ENCODE measurements at places on chromosomes 16 and 17. TPM values are rescaled to one million over a fixed set of nuclear protein-coding genes. Genes with fewer than 3 reads are reported as not detected.

The MYH11 gene
- 19.7 TPM for total RNA-seq

The FKBP10 gene
- 33.6 TPM for total RNA-seq

The TMEM235 gene
- total RNA-seq: not detected

The MYH2 gene
- total RNA-seq: not detected

The NHLRC4 gene
- total RNA-seq: 0.52 TPM

The SPN gene
- total RNA-seq: 2.0 TPM

The SYNGR3 gene
- 0.33 TPM for total RNA-seq

The TRPV3 gene
- 0.33 TPM for total RNA-seq

The MMP15 gene
- total RNA-seq: 22.3 TPM

The SPNS2 gene
- total RNA-seq: 19.2 TPM

The PABPN1L gene
- total RNA-seq: not detected

The WNT3 gene
- total RNA-seq: 0.26 TPM

DNA sequence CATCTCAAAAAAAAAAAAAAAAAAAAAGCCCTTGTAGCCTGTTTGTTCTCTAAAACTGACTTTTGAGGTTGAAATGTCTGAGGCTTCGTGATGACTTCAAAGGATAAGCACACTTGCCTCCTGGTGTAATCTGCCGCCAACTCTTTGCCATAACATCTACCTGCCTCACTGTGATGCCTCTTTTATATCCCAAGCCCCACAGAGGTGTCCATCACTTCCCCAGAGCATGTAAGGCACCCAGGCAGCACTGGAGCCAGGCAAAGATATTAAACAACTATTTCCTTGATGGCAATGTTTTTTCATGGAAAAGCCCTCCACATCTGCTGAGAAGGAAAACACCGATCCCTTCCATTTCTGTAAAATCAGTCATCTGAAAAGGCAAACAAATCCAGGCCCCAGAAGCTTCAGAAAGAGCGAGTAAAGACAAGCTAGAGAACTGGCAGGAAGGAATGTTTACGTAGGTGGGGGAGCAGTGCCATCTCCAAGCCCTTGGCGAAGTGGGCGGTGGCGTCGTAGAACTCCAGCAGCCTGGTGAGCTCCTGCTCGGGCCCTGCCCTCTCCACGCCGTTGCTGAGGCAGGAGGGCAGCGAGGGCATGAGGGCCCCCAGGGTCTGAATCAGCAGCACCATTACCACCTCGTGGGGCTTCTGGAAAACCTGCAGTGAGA lies 28.6 kb downstream of the COG7 start:
- DNase-seq: peak; percentile 36

- no peak for DNase-seq
Observed at GRCh38 chr16:59690216-59690615, 956.1 kb upstream of the GOT2 start.

DNA sequence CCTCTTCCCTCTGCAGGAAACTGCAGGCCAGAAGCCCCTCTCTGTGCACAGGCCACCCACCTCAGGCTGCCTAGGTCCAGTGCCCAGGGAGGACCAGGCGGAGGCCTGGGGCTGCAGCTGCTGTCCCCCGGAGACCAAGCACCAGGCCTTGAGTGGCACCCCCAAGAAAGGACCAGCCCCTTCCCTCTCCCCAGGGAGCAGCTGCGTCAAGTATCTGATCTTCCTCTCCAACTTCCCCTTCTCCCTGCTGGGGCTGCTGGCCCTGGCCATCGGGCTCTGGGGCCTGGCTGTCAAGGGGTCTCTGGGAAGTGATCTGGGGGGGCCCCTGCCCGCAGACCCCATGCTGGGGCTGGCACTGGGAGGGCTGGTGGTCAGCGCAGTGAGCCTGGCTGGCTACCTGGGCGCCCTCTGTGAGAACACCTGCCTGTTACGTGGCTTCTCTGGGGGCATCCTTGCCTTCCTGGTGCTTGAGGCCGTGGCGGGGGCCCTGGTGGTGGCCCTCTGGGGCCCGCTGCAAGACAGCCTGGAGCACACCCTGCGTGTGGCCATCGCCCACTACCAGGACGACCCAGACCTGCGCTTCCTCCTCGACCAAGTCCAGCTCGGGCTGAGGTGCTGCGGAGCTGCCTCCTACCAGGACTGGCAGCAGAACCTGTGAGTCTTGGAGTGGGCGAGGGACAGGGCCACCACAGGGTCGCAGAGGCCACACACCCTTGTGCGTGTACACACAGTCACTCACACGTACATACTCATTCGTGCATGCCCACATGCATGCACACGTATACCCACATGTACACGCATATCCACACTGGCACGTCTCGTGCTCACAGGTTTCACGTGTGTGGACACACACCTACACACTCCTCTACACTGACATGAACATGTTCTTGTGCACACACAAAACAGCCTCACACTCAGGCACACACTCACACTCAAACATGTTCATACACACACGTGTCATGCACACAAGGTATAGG lies 8.3 kb downstream of the TSPAN10 start:
- no peak for DNase-seq

DNA sequence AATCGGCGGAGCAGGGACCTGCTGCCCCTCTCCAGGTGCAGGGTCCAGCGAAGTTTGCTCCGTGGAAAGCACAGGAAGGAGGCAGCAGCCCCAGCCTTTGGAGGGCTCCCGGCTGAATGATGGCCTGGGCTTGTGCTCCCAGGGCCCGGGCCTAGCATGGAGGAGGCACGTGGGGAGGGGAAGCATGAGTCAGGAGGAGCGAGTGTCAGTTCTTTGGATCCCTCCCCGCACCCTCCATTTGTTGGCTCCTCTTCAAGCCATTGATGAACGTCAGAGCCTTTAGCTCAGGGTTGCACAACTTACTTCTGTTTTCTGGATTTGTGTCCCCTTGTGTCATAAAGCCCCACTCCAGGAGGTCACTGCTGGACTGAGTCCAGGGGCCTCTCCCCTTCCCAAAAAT lies 25.8 kb downstream of the TTYH2 start:
- no peak for DNase-seq

- DNase-seq: no peak
Observed at GRCh38 chr17:71227841-71228240, 893.0 kb upstream of the SOX9 start.

GRCh38 chr17:9475101-9475658 lies 100.4 kb downstream of the STX8 start:
- DNase-seq: no peak

GRCh38 chr17:81395600-81396277 lies 482 bp downstream of the BAHCC1 start:
- no peak for DNase-seq

- DNase-seq: no peak
Observed at GRCh38 chr17:901964-902363, 77.6 kb downstream of the NXN start.

DNA sequence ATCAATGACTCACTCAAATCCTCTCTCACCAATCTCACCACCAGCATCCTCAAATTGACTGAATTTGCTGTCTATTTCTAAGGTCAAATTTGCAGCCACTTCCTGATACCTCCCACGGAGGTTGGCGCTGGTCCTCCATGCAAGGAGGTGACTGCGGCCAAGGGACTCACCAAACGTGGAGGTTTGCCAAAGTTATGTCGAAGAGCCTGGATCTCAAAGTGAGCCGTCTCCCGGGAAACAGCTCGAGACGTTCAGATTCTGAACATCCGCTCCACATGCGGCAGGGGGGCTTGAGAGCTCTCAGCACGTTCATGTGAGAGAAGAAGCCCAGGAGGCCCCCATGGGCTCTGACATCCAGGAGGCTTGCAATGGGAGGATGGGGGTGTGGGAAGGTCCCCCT lies 22.6 kb downstream of the LGALS3BP start:
- DNase-seq: peak; percentile 69

GRCh38 chr17:42543190-42544079 lies 7.4 kb downstream of the NAGLU start:
- no peak for DNase-seq

DNA sequence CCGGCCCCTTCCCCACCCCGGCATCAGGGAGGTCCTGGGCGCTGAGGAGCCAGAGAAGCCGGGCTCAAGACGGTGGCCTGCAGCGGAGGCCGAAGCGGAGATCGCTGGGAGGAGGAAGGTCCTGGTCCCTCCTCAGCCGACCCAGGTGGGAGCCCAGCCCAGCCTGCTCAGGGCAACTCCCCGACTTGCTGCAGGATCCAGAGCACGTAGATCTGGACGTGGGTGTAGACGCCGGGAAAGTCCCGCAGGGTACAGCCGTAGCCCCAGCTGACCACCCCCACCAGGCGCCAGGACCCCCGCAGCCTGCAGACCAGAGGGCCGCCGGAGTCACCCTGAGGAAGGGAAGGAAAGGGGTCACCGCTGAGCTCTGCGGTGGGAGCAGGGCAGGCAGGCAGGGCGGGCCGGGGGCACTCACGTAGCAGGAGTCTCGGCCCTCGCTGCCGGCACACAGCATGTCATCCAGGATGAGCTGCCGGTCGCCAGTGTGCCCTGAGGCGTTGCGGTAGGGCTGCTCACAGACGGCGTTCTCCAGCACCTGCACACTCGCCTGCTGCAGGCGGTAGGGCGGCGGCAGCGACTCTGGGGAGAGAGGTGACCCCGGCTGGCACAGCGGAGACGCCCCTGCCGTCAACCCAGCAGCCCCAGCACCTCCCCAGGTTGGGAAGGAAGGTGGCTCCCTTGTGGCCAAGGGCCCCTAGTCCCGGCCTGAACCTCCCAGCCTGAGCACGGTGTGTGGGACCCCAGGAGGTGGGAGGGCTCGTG lies 5.4 kb downstream of the TPSD1 start:
- DNase-seq: no peak

- peak; percentile 74 for DNase-seq
Observed at GRCh38 chr17:17533901-17534441, 37.8 kb upstream of the RASD1 start.

DNA sequence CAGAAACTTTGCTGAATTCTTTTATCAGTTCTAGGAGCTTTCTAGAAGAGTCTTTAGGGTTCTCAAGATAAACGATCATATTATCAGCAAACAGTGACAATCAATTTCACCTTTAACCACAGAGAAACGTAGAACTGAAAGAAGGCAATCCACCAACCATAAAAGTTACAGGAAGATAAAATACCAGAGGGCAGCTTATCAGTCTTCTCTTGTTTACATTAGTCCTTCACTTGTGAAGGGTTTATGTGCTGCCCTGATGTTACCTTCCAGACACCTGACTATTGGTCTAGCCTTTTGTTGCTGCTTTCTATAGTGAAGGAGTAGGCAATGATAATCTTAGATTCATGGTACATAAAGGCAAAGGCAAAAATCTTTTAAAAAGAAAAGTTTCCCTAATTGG lies 73.2 kb upstream of the EFCAB3 start:
- DNase-seq: no peak

GRCh38 chr16:29318037-29318436 lies 88.5 kb downstream of the NPIPB11 start:
- DNase-seq: no peak

DNA sequence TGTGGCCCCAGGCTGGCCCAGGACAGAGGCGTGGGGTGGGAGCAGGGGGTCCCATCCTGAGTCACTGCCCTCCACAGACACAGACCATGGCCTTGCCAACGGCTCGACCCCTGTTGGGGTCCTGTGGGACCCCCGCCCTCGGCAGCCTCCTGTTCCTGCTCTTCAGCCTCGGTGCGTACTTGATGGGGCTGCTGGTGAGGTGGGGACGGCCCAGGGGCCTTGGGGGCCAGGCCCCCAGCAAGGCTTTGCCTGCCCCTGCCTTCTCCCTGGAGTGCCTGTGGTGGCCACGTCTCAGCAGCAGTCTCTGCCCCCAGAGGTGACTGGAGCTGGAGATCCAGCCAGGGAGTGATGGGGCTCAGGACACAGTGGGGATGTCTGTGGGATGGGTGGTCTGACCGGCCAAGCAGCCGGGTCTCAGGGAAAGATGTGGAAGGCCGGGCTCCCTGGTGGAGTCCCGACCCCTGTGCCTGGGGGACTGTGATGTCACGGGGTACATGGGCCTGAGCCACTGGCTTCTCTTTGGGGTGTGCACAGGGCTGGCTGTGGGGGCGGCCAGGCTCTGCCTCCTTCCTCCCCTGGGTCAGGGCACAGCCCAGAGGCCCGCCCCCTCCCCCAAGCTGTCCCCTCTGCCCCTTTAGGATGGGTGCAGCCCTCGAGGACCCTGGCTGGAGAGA lies 2.2 kb downstream of the MSLN start:
- DNase-seq: no peak

GRCh38 chr16:56607675-56608042 lies 725 bp upstream of the MT2A start:
- no peak for DNase-seq

DNA sequence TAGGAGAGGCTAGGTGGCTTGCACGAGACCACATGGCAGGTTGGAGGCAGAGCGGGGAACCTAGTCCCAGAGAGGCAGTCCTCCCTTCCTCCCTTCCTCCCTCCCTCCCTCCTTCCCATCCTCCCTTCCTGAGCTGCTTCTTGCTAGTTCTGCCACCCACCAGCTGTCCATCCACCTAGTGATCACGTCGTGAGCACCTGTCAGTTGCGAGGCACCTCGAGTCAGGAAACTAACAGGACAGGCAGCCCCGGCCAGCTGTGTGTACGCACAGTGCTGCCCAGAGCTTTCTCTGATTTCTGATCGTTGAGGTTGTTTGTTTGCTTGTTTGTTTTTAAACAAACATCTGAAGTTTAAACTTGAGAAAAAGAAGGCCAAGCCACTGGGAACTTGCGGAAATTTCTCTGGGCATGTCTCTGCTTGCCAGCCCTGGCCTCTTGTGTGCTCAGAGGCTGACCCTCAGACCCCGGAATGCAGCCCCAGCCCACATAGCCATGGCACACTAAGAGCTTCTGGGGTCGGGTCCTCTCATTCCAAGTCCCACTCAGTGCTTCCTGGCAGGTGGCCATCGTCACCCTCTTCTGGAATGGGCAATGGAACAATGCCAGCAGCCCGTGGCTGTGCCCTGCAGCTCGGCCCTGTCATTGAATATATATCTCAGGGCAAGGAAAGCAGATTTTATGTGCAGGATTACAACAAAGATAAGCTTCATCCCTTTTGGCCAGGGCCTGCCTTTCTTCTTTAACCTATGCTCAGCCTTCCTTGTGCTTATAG lies 174.0 kb downstream of the KATNIP start:
- DNase-seq: no peak

DNA sequence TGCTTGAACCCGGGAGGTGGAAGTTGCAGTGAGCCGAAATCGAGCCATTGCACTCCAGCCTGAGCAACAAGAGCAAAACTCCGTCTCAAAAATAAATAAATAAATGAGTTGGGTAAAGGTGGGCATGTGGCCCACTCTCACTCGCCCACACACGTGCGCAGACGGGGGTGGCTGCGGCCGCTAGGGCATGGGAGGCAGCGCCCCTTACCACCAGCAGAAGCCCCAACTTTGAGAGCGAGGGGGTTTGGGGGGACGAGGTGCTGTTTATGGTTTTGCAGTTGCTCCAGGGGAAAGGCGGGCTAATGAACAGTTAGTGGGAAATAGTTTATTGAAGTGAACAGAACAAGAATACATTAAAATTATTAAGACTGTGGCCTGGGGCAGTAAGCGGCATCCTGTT lies 14.9 kb upstream of the RBFOX3 start:
- DNase-seq: no peak
